ENCODE measurements at places on chromosomes 11 and 22.

GRCh38 chr11:45304111-45304991 is 18.2 kb upstream of the SYT13 start:
- no peak for DNase-seq

DNA sequence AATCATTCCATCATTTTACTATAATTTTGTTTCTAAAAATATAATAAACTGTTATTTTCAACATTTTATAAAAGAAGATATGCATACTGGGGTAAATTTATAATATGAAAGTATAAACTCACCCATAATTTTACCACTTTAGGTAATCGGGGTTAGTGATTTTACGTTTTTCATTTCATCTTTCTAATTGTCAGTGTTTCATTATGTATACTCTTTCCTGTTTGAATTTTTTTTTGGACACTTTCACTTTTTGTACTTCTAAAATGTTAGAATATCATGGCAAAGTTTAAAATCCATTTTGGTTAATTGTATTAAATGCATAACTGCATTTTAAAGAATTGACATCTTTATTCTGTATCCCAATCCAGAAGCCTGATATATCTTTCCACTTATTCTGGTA is 115.8 kb downstream of the METTL15 start:
- DNase-seq, result no peak

DNA sequence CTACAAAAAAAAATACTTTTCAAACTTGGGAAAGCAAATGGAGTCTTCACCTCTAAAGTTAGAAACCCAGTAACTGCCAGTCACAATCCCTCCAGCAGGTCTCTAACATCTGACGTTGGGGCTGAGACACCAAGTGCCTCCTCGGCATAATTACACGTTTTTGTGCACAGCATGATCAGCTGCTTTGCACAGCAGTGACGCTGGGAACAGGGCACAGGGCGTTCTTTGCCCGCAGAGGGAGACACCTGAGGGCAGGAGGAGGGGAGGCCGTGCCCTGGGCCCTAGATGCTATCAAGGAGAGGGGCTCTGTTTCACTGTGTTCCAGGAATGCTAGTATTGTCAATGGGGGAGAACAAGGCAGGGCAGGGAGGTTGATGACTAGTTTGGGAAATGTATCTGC is 120.1 kb downstream of the PARVA start:
- DNase-seq, result no peak

DNA sequence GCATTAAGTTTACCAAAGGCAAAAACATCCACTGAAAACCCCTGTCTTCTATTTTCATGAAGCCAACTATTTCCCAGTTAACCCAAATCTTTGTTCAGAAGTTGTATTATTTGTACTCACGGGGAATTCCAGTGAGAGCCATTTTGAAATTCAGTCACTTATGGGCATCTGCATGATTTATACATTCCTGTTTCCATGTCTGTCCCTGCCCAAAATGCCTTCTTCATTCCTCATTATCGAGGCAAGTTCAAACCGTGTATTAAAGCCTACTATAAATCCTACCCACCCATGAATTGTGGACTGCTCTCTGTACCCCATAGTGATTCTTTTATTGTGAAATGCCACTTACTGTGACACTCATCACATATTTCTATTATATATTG is 772.7 kb downstream of the DLG2 start:
- DNase-seq, result no peak

DNA sequence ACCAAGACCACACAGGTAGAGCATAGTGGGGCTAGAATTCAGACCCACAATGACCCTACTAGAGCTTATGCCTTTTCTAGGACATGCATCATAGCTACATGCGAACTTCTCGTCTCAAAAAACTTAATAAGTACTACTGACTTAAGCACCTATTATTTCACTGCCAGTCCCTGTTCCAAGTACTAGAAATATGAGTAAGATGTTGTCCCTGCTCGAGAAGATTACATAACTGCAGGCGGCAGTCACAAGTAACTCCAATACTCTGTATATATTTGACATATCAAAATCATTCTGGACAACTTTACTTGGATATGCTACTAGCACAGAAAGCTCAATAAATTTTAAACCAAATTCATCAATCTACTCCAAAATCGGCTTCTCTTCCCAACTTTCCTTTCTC is 235.0 kb downstream of the TTC28 start:
- DNase-seq, result no peak
